CD4-positive, alpha-beta T cell treated with Interleukin-4 for 4 hours (primary cell): ENCODE measurements at places on chromosomes 12 and 14.

DNA sequence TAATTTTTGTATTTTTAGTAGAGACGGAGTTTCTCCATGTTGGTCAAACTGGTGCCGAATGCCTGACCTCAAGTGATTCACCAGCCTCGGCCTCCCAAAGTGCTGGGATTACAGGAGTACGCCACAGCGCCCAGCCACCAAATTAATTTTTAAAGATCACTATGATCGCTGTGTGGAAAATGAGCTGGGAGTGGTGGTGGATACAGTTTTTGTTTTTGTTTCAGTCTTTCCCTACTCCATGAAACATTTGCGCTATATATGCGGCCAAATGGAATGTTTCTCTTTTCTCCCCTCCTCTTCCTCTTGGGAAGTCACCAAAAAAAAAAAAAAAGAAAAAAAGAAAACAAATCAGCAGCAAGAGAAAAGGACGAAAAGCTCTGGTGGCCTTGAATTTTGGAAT is 20.8 kb upstream of the P2RX4 start:
- no peak for DNase-seq

DNA sequence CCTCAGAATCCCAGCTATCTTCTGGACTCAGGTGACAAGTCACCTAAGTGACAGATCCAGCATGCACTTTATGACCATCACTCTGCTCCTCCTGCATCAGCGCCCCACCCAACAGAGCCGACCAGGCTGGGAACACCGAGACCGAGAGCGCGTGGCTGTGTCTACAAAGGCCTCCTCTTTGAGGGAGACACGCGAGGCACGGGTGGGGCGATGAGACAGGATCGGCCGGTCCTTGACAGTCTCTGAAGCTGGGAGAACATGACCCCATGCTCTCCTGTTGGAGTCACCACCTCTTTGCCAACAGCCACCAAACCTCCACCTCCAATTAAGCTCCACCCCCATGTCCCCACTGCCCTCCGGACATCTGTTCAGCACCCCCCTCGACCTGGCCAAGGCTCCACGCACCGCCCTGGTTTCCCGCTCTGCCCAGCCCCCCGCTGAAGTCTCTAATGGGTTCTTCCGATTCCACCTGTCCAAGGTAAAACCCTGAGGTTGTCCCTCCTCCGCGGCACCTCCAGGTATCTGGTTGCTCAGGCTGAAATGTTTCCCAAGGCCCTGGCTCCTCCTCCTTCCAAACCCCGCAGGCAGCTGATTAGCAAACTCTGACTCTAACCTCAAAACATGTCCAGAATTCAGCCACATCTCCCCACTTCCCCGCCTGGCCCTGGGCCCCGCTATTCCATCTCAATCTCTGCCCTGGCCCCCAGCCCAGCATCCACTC is 31.5 kb downstream of the HSP90AA1 start:
- no peak for DNase-seq

DNA sequence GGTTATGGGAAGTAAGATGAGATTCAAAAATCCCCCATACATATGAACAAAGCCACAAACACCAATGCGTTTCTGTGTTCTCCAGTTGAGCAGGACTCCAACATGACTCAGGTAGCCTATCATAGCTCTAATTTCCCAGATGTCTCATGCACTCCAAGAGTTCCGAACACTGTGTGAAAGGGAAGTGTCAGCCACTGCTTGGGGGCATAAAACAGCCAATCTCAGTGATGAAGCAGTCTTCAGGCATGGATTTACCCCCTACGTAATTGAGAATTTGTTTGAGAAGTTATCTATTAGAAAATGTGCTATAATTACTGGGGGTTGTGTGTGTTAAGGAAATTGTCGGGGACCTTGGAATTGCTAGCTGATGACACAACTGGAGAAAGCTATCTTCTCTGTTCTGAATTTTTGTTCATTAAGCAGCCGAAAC is 153.9 kb upstream of the AVPR1A start:
- no peak for DNase-seq

- DNase-seq, result no peak
These were observed 53.8 kb downstream of the PLEKHG3 start for GRCh38 chr14:64758025-64758521.

DNA sequence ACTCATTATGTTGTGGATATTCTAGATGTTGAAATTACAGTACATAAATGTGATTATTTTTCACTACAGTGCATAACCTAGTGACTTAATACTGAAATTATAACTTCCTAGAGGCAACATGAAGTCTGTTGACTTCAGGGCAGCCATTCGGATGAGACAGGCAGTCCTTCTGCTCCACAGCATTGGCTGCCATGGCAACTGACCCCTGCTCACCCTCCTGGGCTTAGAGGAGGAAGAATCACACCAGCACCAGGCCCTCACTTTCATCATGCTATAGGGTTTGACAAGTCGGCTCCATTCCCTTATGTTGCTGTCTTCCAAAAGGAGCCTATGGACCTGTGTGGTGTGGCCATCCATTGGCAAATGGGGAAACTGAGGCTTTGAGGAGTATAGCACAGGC is 233.5 kb upstream of the TMEM132C start:
- no peak for DNase-seq

DNA sequence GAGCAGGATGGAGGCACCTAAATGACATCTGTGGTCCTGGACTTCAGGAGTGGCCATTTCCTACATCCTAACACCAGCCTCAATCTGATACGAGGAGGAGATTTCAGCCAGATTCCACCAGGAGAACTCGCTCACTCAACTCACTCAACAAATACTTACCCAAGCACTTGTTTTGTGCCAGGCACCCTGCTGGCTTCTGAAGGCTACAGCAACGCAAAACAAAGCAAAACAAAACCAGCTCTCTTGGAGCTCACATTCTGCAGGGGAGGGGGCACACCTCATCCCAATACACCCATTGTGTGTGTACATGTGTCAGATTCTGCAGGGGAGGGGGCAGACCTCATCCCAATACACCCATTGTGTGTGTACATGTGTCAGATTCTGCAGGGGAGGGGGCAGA is 144.8 kb downstream of the PIWIL1 start:
- no peak for DNase-seq

DNA sequence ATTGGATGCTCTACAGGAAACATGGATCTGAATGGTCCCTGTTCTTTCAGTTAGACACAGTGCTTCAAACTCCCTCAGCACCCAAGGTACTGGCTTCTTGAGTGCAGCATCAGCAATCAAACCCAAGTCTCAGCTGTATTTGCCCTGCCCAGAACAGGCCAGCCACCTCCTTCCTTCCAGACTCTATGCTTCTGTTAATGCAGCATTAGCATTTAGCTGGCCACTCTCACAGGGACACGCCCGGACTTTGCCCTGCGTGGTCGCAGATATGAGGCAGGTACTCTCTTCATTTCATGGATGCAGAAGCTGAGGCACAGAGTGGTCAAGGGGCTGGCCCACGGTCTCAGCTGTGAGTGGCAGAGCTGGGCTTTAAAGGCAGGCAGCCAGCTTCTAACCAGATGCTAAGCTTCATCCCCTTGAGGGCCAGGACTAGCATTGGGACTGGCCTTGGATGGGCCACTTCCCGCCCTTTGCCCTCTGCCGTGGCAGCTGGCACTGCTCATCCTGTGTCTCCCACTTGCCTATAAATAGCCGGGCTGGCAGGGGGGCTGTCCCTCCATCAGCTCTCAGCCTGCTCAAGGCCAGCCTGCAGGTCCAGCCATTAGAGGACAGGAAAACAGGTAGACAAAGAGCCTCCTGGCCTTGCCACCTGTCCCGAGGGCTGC is 1.5 kb upstream of the SLC25A47 start:
- DNase-seq, result no peak

- DNase-seq, result no peak
These were observed 13.9 kb downstream of the KRT7 start for GRCh38 chr12:52246720-52247621.

DNA sequence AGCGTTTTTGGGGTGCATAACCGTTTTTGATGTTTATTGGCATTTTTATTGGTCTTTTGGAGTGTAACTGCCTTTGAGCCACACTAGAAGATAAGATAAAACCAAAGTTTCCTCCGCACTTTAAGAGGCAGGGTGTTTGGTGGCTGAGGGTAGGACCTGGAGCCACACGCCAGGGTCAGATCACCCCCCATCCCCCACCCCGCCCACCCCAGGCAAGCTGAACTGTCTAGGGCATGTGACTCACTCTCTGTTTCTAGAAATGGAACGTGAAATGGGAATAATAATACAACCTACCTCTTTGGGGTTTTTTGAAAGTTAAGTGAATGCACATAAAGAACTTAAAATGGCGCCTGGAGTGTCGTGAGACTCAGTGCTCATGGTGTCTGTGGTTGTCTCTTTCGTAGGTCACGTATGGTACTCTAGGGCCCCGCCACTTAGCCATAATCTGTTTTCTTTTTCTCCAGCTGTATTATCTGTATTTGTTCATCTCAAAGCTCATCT is 56.0 kb downstream of the PPP2R5C start:
- peak; percentile 83 for DNase-seq

DNA sequence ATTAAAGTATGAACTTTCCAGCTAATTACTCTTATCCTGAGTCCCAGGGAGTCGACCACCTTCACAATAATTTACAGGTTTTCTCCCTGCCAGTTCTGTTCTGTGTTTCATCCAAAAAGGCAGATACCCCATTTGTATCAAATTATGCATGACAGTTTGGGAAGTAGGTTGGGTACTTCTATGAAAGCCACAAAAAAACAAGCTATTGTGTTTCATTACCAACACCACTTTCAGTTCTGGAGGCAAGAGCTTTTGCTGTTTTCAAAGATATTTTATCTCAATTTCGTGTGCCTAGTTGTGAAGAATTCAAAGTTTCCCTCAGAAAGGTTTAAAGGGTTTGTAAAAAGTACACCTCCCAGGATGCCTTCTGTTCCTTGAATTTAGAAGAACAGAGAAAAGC is 557.4 kb downstream of the FLRT2 start:
- no peak for DNase-seq

DNA sequence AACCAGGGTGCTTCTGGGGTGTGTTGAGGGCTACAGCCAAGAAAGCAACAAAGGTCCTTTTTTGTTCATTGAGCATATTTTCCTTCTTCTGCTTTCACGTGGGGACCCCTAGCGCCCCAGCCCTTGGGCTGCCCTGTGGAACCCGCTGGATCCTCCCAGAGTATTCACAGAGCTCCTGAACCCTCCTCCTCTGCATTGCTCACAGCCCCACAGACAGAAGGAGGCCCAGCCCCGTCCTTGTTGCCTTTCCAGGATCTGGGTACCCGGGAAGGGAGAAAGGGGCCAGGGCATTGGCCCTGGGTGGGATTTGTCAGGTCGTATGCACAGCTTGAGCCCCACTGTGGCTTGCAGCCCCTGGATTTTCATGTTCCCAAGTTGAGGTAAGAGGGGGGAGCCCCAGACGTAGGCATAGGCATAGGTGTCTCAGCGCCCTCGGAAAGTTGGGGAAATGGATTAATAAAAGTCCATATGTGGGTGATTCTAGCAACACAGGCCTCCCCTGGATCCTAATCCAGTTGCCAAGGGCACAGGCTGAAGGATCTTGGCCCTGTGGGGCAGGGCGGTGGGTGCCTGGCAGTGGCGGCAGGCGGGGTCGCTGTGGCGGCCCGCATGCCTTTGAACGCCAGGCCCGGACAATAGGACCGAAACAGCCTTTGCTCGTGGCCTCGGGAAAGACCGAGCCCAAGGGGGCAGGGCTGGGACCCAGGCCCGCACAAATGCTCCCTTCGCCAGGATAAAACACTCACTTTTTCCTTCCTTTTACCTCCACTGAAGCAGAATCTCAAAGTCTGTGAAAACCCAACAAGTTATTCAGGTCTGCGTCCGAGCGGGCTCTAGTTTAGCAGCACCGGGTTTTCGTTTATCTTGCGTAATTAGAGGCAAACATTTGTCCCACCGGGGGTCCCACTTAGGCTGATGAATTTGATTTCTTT is 3.0 kb upstream of the HOXC10 start:
- no peak for DNase-seq

- DNase-seq, result no peak
These were observed 185.9 kb downstream of the ITPR2 start for GRCh38 chr12:26647088-26647487.

DNA sequence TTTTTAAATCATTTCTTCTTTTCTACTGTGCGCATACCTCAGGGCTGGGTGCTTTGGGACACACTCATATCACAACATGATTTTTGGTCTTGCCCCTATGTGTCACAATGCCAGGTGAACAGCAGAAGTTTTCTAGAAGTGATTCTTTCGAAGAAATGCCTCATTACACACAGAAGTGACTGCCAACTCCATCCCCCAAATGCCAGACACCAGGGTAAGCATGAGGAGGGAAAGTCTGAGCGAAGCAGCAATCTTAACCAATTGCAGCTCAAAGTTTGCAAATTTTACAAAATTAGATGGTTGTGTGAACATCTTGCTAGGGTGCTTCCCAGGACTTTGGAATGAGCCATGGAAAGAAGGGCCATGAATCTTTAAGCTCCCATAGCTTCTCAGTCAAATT is 87.3 kb upstream of the PLEKHA5 start:
- no peak for DNase-seq

DNA sequence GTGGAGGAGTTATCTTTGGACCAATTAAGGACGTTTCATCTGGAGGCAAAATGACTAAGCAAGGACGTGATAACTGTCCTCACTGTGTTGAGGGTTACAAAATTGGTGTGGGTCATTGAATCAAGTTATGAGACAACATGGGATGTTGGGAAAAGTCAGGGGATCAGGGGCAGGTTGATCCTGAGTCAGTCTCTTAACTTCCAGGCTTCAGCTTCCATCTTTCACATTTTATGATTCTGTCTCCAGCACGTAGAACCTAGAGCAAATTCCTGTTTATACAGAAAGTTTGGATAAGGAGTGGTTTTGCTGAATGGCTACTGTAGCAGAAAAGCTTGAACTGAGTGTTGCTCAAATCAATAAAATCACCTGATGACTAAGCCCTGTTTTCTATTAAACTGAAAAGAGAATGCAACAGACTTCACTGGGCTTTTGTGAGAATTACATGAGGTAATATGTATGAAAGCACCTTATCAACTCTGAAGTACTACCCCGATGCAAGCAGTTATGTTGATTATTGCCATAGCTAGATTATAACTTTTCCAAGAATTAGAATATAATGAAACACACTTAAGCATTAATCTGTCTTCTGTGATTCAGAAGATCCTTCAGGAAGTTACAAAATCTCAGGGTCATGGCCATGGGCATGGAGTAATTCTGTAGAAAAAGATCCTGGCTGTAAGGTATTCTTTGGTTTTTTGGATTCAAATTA is 184.8 kb downstream of the ETV6 start:
- no peak for DNase-seq

DNA sequence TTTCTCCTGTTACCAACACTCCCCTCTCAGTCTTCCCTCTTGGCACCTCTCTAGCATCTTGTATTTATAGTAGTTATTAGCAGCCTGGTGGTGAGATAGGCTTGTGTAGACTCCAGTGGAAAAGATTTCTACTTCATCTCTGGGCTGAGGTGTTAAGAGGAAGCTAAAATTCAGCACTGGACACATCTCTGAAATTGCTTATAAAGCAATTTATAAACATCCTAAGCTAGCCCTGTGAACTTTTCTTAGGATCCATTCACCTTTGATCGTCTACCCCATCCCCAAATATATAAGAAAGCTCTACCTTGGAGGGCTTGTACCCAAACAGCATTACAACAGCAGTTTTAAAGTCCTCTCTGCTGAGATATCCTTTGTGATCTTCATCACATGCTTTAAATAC is 928 bp downstream of the EFCAB11 start:
- no peak for DNase-seq

GRCh38 chr12:124698998-124699305 is 131.5 kb upstream of the NCOR2 start:
- no peak for DNase-seq
